ENCODE measurements at places on chromosomes 1 and 21. TPM values are rescaled to one million over a fixed set of nuclear protein-coding genes. Genes with fewer than 3 reads are reported as not detected.

DNA sequence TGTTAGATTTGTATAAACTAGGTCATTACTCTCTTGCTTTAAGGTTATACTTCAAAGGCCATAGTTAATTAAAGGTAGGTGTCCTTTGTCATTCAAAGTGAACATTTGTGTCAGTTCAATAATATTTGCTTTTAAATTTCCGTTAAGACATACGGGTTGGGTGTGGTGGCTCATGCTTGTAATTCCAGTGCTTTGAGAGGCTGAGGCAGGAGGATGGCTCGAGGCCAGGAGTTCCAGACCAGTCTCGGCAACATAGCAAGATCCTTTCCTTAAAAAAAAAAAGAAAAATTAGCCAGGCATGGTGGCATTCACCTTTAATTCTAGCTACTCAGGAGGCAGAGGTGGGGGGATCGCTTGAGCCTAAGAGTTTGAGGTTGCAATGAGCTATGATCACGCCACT is 80.4 kb downstream of the KIF26B start:
- DNase-seq: no peak

DNA sequence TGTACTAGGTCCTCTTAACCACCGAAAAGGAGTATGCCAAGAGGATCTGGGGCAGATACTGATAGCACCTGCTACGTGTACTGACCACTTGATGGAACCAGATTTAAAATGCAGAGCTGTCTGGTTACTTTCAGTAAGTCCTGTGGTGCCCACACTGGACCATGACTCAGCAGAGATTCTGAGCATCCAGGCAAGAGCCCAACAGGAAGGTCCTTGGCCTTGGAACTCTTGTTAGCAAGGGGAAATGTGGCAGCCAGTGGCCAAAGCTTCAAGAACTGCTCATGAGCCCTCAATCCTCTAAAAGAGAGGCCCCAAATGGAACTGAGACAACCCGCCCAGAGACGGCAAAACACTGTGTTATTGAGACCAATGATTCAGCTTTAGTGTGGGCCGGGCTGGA is 4.2 kb upstream of the GJB5 start:
- no peak for DNase-seq

- no peak for DNase-seq
Observed at GRCh38 chr1:164440232-164440631, 118.8 kb upstream of the PBX1 start.

DNA sequence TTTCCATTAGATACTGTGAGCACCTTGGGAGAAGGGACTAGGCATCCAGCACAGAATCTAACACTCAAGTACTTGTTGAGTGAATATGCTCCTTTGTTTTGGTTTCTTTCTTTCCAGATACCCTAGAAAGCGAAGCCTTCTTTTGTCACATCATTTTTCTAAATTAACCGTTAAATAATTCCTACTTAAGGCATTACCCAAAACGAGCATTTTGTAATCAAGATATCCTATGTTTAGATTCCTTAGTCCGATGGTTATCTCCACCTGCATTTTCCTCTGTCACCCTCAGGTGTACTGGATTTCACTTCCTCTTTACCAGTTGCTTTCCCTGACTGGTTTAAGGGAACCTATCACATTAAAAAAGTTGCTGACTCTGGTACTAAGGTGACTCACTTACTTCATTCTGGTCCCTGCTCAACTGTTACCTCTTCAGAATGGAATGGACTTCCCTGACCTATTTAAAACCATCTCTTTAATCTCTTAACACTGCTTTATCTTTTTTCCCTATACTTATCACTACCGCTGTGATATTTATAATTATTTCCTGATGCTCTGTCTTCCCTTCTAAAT is 3.2 kb downstream of the B3GALNT2 start:
- DNase-seq: no peak

Gene DYNLT5
- total RNA-seq: 9.0 TPM

Gene SPATA46
- total RNA-seq: not detected
